ENCODE measurements at places on chromosomes 7 and 10. TPM values are rescaled to one million over a fixed set of nuclear protein-coding genes. Genes with fewer than 3 reads are reported as not detected.

RGS10 gene
- 25.0 TPM for polyA plus RNA-seq

SSC4D gene
- not detected for polyA plus RNA-seq

DRGX gene
- not detected for polyA plus RNA-seq

HECW1 gene
- polyA plus RNA-seq, result not detected

NEUROD6 gene
- polyA plus RNA-seq, result not detected

PROSER2 gene
- polyA plus RNA-seq, result not detected

TCTN3 gene
- polyA plus RNA-seq, result 33.7 TPM

HOXA1 gene
- not detected for polyA plus RNA-seq

PNLIPRP2 gene
- polyA plus RNA-seq, result not detected

EVX1 gene
- polyA plus RNA-seq, result not detected

ZNF777 gene
- polyA plus RNA-seq, result 0.28 TPM

ZNF727 gene
- not detected for polyA plus RNA-seq

OR2A7 gene
- polyA plus RNA-seq, result 0.47 TPM

ABI1 gene
- 119 TPM for polyA plus RNA-seq

PTF1A gene
- not detected for polyA plus RNA-seq

STOX1 gene
- 0.18 TPM for polyA plus RNA-seq

PDZD8 gene
- polyA plus RNA-seq, result 7.0 TPM

ZPBP gene
- not detected for polyA plus RNA-seq

EGFR gene
- polyA plus RNA-seq, result not detected

CPVL gene
- 5.5 TPM for polyA plus RNA-seq

SCART1 gene
- polyA plus RNA-seq, result not detected

TFAM gene
- 67.5 TPM for polyA plus RNA-seq

SORCS3 gene
- not detected for polyA plus RNA-seq

HABP2 gene
- polyA plus RNA-seq, result not detected

SPDYE2B gene
- polyA plus RNA-seq, result 0.42 TPM

MBL2 gene
- not detected for polyA plus RNA-seq

SYT15 gene
- polyA plus RNA-seq, result not detected

GBX1 gene
- not detected for polyA plus RNA-seq

ELOVL3 gene
- polyA plus RNA-seq, result not detected
